ENCODE measurements at places on chromosomes 4 and X.

- DNase-seq, result no peak
Observed at GRCh38 chrX:124348182-124348581, 1.8 kb downstream of the SH2D1A start.

GRCh38 chrX:46698691-46699090 lies 60.2 kb downstream of the SLC9A7 start:
- no peak for DNase-seq

DNA sequence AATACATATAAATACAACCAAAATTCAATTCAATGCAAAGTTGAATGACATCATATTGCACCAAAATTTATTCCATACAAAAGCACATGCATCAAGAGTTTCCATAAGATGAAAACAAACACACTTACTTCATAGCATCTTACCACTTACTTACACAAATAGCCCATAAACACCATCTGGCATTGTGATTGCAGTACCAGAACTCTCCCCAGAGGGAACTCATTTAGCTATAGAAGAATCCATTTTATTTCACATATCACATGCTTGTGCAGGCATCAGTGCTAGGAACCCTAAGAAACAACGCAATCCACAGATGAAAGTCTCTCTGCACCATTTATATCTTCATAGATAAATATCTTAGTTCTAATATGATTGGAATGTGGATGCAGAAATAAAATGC lies 77.9 kb downstream of the SLC7A11 start:
- DNase-seq, result no peak

DNA sequence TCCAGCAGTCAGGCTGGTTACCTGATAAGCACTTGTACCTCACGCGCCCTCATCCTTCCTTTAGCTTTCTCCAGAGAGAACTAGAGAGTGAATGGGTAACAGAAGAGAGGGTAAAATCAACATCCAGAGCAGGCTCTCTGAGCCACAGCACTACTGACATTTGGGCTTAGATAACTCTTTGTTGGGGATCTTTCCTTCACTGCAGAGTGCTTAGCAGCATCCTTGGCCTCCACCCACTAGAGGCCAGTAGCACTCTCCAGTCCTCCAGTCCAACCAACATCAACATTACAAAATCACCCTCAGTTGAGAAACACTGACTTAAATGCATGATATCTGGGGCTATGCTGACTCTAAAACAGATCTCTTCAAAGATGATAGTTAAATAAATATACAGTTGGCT lies 220.7 kb downstream of the TACR3 start:
- DNase-seq, result no peak

DNA sequence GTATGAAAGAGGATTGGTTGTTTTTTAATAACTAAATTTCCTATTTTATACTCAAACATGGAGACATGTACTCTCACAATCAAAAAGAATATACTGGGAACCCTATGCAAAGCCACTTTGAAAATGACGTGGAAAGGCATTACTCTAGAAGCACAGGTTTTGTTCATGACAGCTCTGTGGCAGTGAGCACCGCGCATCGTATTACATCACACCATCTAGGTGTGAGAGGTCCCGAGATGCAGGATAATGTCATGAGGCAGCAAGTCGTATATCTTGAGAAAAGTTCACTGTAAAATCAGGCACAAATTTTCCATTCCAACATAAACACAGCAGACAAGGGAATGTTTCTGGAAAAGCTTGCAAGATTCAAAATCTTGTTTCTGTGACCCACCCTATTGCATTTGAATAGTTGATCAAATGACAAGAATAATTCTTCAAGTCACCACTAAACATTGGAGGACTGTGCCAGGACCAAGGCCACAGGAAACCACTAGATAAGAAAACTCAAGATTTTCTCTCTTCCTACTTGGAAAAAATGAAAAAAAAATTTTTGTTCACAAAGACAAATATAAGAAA lies 127.6 kb downstream of the LDB2 start:
- no peak for DNase-seq

DNA sequence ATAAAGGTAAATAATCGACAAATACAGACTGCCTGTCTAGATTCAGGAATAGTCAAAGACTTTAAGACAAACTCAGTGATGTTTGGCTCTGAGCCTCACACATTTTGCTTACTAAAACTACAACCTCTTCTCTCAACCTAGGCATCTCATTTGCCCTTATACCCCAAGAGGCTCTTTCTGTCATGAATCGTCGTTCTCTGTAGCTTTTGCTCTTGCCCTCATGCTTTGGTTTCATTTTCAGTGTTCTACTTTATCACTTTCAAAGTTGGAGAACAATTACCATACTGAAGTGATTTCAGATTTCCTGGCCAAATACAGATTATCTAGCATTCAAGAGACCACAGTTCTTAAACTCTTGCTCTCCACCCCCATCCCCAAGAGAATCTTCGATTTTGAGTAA lies 114.1 kb upstream of the RAP2C start:
- no peak for DNase-seq

GRCh38 chrX:307261-308111 lies 11.1 kb downstream of the GTPBP6 start:
- no peak for DNase-seq

- no peak for DNase-seq
Observed at GRCh38 chr4:86032476-86033022, 327.3 kb downstream of the MAPK10 start.

DNA sequence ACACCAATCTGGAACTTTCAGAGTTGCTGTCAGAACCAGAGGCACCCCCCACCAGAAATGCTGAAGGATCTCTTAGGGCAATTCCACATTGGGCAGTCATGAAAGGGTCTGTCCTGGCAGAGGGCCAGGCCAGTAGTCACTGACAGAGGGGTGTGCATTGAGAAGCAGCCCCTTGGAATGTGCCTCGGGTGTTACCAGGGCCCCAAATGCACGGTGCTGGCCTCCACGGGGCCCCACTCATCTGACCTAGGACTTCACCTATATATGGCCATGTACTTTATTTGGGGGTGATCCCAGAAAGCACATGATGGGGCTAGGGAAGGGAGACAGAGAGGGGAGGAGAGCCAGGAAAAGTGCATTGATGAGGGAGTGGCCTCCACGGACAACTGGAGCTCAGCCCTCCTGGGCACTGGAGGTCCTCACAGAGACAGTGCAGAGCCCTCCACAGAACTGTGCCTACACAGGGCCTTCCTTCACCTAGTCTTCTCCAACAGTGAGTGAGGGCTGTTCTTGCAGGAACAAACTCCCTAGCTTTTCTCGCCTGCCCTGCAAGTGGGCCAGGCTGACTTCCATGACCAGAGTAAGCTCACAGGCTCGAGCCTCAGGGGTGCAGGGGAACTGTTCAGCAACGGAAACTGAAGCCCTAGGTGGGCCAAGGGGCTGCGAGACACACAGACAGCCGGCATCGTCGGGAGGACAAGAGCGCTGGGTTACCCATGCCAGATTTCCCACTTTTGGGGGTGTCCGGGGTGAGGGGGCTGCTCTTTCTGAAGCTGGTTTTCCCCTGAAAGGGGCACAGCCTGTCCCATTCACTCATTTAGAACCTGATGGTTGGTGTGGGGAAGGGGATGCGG lies 136.2 kb downstream of the HMX1 start:
- no peak for DNase-seq

- no peak for DNase-seq
Observed at GRCh38 chr4:170124406-170124805, 34.6 kb upstream of the AADAT start.

- no peak for DNase-seq
Observed at GRCh38 chrX:9087271-9088040, 53.5 kb upstream of the FAM9B start.

- peak; percentile 10 for DNase-seq
Observed at GRCh38 chrX:110089656-110090403, 86.9 kb downstream of the TMEM164 start.

- no peak for DNase-seq
Observed at GRCh38 chr4:157929486-157929885, 243.3 kb downstream of the GASK1B start.

DNA sequence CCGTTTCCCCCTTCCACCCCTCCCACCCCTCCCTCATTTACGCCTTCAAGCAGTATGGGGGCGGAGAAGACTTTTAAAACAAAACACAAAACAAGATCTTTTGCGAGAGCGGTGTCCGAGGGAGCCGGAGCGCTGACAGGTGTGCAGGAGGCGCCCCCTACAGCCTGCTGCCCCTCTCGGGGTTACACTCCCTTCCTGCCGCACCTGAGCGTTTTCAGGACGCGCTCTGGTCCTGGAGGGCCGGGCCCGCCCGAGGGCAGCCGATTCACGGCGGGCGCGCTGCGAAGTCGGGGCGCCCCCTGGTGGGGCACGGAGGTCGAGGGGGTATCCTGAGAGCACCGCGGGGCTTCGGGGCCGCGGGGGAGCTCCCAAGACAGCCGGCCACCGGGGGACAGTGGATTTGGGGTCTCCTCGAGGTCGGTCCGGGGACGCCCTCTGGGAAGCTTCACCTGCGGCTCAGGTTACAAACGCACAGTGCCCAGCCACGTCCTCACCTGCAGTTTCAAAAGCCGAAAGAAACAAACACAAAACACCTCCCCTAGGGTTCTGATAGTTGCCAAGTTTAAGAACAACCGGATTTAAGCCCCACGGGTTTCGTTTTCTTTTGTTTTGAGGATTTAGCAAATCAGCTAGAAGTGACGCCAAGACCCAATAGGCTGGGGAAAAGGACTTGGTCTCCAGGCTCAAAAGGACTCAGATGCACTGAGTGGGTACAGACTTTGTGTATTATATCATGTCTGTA lies 8.0 kb upstream of the NEUROG2 start:
- DNase-seq, result peak; percentile 64

DNA sequence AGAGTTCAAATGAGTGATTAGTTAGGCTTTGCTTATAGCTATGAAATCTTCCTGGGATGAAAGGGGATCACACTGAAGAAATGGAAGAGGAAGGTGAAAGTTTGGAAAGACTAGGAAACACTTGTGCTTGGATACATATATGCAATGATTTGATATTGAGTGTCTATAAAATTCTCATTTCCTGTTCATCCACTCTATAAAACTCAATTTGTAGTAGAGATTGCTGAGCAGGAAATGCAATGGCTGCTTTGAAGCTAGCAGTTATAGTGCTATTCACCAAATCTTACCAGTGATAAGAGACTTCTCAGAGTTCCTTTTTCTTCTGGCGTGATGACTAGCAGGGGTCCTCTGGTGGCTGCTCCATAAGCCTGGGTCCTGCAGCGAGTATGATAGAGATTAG lies 128.1 kb upstream of the HPF1 start:
- DNase-seq, result no peak

DNA sequence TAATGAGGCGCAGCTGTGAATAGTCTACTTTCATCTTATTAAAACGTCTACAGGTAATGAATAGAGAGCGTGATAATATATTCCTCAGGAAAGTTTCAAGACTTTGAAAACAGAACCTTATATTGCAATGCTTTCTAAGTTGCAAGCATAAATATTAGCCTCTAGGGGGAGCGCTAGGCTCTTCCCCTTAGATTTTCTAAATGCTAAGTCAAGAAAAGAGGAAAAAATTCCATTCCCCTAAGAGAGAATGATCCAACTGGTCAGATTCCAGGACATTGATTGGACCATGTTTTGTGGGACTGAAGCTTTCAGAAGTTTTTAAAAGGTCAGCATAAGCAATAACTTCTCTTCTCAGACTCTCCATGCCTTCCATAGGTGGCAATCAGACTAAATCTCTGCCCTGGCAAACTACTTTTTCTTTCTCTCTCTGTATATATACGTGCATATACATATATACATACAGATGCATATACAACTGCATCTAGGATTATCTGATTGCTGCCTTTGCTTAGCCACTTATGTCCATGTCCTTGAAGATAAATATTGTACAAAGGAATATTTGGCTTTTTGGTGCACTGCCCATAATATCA lies 492.9 kb downstream of the INPP4B start:
- no peak for DNase-seq

DNA sequence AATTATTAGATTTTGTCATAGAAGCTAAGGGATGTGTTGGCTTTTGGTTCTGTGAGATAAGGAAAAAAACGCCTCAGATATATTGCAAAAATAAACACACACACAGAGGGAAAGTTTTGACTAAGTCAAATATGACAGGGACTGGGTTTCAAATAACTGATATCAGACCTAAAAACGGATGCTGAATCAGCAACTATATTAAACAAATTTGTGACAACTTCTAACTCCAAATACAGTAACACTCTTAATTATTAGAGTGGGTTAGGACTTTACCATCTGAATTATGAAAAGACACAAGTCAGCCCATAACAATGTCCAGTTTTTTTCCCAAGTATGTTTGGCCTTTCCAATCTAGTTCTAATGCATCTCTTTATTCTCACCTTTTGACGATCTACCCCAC lies 2693.1 kb downstream of the ARAP2 start:
- DNase-seq, result no peak

GRCh38 chr4:57103051-57103450 lies 7.1 kb downstream of the IGFBP7 start:
- DNase-seq, result no peak

DNA sequence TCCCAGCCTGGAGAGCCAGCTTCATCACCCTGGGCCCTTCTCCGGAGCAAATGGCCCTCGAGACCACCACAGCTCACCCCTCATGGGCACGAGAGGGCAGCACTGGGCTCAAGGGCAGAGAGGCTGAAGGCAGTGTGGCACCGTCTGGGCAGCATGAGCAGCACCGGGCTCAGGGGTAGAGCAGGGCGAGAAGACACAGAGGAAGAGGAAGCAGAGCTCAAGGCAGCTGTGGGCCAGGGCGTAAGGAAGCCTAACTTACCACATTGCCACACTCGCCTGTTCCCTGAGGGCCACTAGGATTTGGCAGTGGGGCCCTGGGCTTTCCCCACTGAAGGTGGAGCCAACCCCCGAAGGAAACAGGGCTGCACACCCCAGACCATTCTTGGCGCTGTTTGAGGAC lies 15.5 kb downstream of the ZNF185 start:
- DNase-seq, result no peak

DNA sequence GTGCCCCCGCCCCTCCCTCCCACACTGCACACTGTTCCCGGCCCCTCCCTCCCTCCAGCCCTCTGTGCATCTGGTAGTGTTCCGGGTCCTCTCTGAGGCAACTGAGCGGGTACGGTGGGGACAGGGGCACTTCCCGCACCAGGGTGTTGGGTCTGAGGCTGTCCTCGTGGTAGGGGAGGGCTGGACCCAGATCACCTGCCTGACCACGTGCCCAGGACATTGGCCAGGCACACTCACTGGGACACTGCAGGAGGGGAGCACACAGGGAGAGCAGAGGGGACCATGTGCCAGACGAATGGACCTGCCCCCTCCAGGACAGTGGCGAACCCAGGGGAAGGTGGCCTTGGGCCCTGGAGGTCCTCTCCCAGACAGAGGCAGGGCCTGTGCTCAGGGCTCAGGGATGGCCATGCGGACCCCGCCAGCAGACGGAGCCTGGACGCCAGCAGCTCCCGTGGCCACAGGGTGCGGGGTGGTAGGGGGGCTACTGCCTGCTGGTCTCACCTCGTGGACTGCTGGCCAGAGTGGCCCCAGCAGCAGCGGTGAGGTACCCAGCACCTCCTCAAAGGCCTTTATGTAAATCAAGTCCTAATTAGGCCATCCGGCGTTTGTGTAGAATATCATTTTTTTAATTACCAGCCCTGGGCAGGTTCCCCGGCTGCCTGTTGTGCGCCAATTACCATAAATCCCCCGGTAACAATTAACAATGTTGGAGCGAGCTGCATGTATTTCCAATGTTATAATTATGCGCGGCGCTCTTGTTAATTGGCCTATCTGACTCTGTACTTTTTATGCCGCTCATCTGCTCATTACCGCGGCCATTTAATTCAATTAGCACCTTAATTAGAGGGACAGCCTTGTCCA lies 106.9 kb downstream of the FAM53A start:
- DNase-seq, result no peak
